ENCODE measurements at places on chromosomes 6 and 20.

DNA sequence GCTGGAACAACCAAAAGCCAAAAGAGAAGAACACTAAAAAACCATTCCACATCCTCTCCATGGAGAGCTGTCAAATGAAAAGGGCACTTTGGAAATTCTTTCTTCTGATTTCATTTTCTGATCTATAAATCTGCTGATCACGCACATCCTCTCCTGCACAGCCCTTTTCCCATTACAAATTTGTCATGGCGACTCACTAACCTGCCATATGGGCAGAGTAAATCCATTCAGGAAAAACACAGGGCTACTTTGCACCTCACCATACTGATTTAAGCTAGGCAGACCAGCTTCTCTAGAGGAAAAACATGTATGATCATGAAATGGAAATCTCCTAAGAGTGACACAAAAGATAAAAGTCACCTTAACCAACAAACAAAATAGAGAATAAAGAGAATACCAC, 26.0 kb downstream of the TOMM6 start:
- no peak for DNase-seq

DNA sequence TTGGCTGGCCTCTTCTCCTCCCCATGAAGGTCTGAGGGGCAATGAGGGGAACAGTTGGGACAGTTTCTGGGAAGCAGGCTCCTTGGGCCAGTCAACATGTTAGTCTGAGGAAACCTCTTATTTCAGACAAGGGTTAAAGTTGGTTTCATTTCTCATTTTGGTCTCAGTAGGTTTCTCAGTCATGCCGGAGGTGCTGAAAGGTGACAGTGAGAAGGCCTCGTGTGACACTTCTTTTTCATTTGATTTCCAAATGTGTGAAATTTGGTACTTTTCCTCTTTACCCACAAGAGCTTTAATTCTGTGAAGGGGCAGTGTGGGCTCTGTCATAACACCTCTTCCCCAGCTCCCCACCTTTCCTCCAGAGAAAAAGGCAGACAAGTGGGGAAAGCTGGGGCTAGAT, 7.5 kb upstream of the GLP1R start:
- DNase-seq, result no peak

- no peak for DNase-seq
Measured at GRCh38 chr6:4189249-4189648, 53.9 kb upstream of the ECI2 start.

DNA sequence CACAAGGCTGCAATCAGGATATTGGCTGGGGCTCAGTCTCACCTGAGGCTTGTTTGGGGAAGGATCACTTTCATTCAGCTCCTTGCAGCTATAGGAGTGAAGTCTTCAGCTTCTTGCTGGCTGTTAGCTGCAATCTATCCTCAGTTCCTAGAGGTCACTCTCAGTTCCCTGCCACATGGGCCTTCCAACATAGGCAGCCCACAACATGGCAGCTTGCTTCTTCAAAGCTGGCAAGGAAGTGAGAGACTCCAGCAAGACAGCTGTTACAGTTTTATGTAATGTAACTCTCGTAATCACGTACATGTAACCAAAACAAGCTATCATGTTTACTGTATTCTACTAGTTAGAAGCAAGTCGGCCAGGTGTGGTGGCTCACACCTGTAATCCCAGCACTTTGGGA, 226.9 kb downstream of the CDC5L start:
- no peak for DNase-seq

- DNase-seq, result no peak
Measured at GRCh38 chr20:10609276-10609675, 64.5 kb downstream of the JAG1 start.

GRCh38 chr6:25050356-25050755, 114.6 kb upstream of the RIPOR2 start:
- no peak for DNase-seq

- DNase-seq, result no peak
Measured at GRCh38 chr20:49993301-49993751, 10.5 kb downstream of the SNAI1 start.

- no peak for DNase-seq
Measured at GRCh38 chr6:107584726-107585125, 94.8 kb downstream of the SOBP start.

- no peak for DNase-seq
Measured at GRCh38 chr6:25874118-25874517, at the start of gene SLC17A3. Gene SLC17A3 (minus strand): TSS chr6:25874243. CDS start chr6:25868387, 5,856 bp downstream.

GRCh38 chr6:22363166-22363713, 66.4 kb upstream of the PRL start:
- DNase-seq, result no peak

- no peak for DNase-seq
Measured at GRCh38 chr6:169099411-169100202, 154.0 kb downstream of the THBS2 start.

DNA sequence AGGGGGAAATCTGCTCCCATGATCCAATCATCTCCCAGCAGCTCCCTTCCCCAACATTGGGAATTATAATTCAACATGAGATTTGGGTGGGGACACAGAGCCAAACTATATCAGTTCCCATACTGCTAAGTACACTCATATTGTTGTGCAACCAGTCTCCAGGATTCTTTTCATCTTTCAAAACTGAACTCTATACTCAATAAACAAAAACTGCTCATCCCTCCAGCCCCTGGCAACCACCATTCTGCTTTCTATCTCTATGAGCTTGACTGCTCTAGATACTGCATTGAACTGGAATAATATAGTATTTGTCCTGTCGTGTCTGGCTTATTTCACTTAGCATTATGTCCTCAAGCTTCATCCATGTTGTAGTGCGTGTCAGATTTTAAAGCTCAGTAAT, 42.9 kb downstream of the STX11 start:
- DNase-seq, result no peak

- DNase-seq, result no peak
Measured at GRCh38 chr20:4959592-4959991, 41.7 kb downstream of the SLC23A2 start.

DNA sequence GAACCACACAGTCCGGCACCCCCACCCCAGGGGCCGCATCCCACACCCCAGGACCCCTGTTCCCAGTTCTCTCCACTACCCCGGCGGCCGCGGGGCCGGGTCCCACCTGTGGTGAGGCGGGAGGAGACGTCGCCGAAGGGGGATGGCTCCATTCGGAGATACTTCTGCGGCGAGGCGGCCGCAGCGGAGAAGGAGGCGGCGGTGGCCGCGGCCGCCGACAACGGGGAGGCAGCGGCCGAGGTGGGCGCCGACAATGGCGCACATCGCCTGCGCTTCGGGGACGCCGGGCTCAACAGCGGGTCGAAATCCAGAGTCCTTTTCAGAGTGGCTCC, 723 bp downstream of the AKIRIN2 start:
- no peak for DNase-seq

DNA sequence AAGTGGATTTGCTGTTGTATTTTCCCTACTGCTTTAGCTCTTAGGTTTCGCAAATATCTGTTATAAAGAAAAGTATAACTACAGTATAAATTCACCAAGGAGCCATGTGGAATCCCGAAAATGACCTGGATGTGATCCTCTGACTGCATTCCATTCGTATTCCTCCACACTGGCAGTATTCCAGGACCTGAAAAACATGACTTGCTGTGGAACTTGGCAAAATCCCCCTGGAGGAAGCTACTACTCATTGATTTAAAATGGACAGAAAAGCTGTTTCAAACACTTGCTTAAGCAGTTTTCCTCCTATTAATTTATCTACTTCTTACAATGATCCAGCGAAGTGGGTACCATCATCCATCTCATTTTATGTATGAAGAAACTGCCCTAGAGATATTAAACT, 13.3 kb upstream of the ENPP5 start:
- DNase-seq, result peak; percentile 21

DNA sequence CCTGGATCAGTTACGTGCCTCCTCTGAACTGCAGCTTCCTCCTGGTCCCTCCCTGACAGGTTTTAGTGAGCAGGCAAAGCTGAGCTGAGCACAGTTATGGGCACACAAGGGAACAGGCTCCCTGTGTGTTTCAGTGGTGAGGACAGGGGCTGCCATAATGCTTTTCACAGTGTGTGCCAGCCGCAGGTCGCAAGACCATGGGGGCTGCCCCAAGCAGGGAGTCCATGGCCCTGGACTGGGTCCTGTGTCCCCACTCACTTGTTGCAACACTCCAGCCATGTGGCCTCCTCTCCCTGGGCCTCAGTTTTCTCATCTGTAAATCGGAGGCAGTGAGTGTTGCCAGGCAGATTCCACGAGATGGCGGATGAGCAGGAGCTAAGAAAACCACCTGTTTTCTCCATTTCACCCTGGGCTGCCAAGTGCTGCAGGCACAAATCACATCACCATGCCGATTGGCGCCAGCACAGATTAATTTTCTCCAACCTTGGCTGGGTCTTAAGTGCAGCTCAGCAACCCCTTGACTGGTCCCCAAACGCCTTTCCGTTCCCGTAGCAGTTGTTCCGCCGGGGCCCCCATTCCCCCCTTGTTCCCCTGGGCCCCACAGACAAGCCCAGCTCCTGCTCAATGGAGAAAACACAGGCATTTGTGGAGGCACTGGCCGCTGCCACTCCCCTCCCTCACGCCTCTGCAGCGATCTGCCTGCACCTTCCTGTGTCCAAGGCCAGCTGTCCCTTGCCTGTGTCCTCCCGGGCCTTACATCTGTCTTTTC, 57.1 kb upstream of the NNAT start:
- DNase-seq, result no peak

GRCh38 chr20:53215166-53215565, 243.0 kb downstream of the TSHZ2 start:
- DNase-seq, result no peak

- no peak for DNase-seq
Measured at GRCh38 chr6:26195376-26195923, 108.2 kb downstream of the HFE start.

GRCh38 chr6:132131758-132132157, 180.6 kb upstream of the CCN2 start:
- peak; percentile 52 for DNase-seq

DNA sequence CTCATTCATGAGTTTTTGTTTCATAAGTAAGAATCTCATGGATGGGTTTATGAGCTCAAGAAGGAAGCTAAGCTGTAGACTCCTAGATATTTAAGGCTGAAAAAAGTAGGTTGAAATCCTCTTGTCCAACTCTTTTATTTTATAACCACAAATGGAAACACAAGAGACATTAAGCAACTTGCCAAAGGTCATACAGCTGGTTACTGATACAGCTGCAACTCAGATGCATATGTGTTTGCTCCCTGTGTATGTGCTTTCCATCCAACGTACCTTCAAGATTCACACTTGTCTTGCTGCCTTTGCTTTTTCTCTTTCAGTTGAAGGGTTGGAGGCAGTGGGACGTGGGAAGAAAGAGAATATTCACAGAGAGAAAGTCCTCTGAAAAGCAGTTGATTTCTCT, 153.5 kb upstream of the STMND1 start:
- no peak for DNase-seq

GRCh38 chr6:164832410-164832809, 477.0 kb downstream of the C6orf118 start:
- DNase-seq, result no peak

DNA sequence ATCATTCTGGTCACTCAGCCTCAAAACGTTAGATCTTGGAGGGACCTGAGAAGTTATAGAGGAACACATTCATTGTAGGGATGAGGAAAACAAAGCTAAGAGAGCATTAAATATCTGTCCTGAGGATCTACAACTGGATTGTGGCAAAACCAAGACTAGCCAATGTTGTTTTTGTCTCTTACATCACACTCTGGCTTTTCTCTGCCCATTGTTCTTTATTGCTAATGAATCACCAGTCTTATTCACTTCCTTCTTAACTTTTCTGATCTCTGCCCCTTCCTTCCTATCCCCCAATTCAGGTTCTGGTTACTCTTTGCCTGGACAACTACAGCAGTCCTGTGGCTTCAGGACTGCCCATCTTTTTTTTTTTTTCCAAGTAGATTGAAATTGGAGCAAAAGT, 57.0 kb upstream of the PREP start:
- DNase-seq, result no peak

DNA sequence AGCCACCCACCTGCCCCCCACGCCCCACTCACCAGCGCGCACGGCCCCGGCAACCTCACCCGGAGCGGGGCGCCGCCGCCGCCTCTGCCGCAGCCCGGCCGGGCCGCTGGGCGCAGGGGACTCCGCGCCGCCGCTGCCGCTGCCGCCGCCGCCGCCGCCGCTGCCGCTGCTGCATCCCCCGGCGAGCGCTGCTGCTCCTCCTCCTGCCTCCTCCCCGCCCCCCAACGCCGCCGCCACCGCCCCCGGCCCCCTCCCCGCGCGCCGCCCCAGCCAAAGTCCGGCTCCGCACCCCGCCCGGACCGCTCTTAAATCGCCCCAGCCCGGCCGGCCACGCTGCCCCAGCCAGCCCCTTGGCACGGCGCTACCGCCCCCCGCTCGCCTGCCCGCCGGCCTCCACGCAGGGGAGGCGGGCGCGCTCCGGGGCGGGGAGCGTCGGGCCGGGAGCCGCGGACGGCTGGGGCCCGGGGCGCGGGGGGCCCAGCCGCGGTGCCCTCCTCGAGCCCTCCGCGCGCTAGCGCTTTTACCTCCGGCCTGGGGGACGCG, at the start of gene SULF2:
TSS of gene SULF2 (minus strand) at position 171 of the 543 bp plus-strand sequence. CDS start 28,118 bp downstream, outside the sequence.
- no peak for DNase-seq
